GM23248 (cell line): ENCODE measurements at places on chromosomes 1 and 21.
A peak's percentile ranks its signal among the peaks of the same experiment; 100 is the strongest.

DNA sequence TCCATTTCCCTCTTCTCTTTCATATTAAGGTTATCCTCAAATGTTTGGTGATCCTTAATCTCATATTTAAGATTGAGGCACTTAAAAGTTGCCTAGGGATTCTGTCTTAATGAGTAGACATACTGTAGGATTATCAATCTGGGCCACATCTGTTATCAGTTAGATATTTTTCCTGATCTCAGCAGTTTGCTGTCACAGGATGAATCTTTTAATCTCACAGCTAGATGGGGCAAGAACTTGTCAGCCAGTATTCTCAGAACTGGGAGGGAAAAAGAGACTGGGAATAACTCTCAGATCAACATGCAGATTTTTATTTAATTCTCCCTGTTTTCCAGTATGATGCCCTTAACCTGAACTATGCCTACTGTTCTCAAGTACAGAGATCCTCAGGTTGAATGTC, 14.0 kb downstream of the ZNF644 start:
- peak; percentile 23 for DNase-seq

- DNase-seq = no peak
These were observed 6.0 kb downstream of the CDK18 start for GRCh38 chr1:205510308-205510950.

DNA sequence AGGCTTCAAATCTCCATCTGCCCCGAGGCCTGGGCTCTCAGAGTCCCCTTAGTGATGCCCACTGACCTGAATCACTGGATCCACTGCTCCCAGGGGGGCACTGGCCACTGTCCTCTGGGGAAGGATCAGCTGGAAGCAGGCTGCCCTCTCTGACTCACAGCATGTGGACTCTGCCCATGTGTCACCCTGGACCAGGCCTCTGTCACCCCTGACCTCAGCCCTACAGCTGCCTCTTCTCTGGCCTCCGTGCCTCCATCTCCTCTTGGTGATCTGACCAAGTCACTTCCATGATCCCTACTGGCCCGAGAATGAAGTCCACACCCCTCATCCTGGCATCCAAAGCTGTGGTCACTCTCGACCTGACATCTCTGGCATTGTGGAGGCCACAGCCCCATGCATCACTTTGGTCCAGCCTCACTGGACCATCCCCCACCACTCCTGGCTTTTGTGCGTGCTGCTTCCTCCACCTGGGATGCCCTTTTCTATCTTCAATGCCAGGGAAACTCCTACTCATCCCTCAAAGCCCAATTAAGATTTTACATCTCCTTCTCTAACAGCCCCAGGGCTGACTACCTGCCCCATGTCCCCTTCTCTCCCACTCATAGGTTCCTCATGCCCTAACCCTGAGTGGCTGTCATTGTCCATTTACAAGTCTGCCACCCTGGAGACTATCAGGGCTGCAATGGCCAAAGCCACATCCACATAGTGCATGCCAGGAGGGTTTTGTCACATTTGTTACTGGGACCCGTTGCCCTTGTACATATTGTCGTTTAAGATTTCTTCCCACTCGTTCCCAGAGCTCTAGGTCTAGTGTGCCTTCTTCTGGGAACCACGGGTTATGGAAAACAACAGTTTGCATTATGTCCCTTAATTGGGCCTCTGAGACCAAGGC, 685.0 kb downstream of the MATN1 start:
- DNase-seq = no peak

DNA sequence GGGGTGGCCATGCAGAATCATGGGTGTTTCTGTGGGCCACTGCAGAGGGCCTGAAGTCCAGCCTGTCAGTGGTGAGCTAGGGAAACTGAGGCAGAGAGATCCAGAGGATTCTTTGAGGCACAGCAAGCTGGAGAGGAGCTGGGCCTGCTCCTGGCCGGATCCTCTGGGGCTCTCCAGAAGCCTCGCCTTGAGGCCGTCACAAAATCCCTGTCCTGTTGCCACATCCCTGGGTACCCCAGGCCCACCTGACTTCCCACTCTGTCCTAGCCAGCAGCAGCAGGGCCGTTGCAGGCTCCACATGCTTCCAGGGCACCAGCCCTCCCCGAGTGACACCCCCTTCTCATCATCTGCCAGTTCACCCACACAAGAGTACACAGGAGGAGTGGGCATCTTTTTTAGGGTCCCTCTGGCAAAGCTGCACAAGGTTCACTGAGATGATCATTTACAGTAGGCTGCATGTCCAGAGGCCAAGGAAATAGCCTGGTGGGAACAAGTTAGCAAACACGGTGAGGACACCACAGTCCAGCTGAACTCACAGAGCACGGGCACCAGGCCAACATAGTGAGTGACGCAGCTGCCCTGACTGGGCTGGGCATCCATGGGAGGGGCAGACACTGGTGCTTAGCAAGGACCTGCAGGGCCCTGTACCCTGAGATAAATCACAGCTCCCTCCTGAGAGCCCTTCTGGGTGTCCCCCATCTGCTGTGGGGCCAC, 25.1 kb upstream of the TSPEAR start:
- no peak for DNase-seq

GRCh38 chr1:18021242-18021641, 86.4 kb upstream of the IGSF21 start:
- DNase-seq = peak; percentile 3

DNA sequence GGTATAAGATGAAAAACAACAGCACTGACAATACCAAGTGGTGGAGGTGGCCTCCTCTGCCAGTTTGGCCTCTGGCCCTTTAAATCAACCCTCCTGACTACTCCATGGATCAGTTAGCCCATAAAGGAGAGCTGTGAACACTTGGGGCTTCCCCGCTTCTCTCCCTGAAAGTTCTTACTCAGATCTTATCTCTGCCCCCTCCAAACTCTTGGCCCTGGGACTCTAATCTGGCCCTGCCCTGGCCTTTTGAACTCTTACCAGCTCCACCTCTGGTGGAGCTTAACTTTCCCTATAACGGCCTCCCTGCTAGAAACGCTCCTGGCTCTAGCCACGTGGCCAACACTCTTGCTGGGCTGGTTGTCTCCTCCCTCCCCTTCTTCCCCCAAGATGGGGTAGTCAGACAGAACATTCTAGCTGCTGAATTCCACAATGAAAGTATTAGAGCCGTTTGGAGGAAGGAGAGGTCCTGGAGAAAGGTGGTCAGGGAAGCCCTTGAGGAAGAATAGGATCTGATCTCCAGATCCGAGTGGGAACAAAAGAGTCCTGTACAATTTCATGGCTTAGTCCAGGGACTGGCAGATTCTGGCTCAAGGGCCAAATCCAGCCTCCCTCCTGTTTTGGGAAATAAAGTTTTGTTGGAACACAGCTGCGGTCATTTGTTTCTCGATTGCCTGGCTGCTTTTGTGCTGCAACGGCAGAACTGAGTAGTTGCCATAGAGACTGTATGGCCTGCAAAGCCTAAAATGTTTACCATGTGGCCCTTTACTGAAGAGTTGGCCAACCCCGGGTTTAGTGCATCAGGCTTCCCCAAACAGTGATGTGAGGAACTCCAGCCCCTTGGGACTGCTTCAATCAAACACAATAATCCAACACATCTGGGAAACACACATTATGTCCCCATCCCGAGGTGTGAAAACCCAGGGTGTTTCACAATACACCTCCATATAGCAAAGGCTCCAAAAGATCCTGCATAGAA, 9.5 kb upstream of the PIGR start:
- DNase-seq = peak; percentile 57

- DNase-seq = no peak
These were observed 7.4 kb downstream of the LRRC47 start for GRCh38 chr1:3788756-3789420.

GRCh38 chr1:147105909-147106308, 66.4 kb downstream of the PRKAB2 start:
- DNase-seq = no peak

DNA sequence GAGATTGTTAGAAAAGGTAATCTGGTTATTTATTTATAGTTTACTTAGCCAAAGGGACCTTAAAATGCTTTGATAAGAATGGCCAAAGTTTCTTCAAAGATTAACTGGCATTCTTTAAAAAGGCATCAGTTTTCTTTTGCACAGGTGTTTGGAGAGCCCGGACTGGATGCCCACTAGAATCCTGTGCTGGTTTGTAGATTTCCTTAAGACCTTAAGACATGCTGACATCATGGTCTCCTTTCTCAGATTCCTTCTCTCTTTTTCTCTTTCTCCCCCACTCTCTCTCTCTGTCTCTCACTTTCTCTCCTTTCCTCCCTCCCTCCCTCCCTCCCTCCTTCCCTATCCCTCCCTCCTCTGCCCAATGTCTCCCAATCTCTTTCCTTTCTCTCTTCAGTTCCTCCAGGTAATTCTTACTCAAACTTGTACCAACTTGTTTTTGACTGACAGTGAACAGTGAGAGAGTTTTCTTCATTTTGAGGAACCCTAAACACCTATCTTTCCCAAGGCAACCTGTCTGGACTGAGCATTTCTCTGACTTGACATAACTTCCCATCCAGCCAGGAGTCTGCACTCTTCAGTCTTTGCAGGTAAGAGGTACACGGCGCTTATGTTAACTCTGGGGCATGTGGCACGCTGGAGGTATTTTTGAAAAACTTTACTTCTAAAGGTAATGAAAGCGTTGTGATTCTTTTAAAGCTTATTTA, at the start of gene KCNJ15:
KCNJ15 (plus strand) TSS at position 393 of the 704 bp plus-strand sequence. CDS start 42,271 bp downstream, outside the sequence.
- DNase-seq = no peak

GRCh38 chr1:40808444-40808843, 24.9 kb downstream of the KCNQ4 start:
- DNase-seq = no peak

- DNase-seq = peak; percentile 50
These were observed 1.1 kb downstream of the SYNC start for GRCh38 chr1:32701421-32701911.

GRCh38 chr21:40809673-40810197, 37.2 kb downstream of the DSCAM start:
- DNase-seq = peak; percentile 0

DNA sequence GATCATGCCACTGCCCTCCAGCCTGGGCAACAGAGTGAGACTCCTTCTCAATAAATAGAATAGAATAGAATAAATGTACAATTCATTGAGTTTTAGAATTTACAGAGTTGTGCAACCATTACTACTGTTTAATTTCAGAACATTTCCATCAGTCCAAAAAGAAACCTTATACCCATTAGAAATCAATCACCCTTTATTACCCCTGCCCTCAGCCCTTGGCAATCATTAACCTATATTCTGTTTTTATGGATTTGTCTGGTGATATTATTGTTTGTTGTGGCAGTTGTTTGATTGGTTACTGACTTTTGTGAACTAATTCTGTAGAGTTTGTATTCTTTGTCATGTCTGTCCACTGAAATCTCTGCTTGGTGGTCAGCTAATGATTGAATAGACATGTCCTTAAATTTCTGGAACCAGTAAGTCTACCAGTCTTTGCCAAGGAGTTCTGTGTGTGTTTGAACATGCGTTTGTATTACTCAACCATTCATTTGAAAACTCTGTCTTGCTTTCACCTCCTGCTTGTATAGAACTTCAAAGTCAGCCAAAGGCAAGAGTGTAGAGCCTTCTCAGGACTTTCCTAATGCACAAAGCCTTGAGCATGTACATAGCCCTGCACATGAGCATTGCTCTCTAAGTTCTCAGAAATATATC, 208.8 kb downstream of the GPR52 start:
- no peak for DNase-seq

DNA sequence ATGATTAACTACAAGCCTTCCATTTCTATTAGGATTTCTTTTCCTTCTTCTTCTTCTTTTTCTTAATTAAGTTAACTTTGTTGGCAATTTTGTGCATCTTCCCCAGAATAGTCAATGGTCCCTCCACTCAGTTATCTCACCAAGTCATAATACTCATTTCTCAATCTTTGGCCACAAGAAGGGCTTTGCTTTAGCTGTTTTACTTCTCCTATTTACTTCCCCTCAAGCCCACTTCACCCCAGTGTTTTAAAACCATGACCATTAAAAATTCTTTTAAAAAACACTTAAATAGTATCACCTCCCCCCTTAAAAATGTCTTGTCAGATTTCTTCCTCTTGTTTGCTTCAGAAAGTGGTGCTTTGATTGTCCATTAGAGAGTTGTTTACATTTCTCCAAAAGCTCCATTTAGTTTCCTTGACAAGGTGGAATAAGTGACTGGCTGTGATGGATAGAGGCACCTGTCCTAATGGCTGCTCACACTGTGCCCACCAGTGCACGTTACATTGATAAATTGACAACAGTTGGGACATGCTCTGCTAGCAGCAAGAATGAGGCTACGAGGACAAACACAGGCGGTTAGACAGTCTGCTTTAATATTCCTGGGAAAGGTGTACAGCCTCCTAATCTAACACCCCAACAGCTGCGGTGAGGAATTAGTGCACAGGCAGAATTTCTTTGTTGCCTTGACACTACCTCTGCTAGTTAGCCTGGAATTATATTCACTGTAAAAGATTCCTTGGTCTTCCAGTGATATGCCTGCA, 354.7 kb downstream of the LMO4 start:
- DNase-seq = no peak

GRCh38 chr1:7463526-7463925, 307.6 kb upstream of the VAMP3 start:
- no peak for DNase-seq

DNA sequence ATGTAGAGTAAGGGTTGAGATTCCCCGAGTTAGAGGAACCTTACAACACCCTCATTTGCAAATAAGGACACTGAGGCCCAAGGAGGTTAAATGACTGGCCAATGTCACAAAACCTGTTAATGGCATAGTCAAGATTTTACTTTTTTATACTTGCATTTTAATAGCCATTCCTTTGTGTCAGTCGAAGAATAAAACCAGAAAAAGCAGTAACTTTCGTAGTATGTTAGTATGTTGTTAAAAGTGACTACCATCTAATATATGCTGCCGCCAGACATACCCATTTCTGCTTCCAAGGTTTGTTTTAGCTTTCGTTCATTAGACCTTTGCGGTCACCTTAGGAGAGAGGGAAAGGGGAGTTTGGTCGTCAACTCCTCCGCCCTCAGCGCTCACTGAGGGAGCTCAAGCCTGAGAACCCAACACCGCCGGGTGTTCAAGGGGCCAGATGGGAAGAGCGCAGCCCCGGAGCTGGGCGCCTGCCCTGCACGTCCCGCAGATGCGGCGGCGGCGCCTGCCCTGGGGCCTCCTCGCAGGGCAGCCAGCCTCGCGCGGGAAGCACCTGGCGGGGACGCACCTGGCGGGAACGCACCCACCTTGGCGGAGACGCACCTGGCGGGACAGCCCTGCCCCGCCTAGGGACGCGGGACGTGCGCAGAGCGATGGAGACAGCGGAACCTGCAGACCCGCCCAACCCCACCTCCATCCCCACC, 466 bp downstream of the VPS26C start:
- DNase-seq = peak; percentile 69

GRCh38 chr1:211938561-211938997, 96.8 kb downstream of the INTS7 start:
- DNase-seq = no peak

DNA sequence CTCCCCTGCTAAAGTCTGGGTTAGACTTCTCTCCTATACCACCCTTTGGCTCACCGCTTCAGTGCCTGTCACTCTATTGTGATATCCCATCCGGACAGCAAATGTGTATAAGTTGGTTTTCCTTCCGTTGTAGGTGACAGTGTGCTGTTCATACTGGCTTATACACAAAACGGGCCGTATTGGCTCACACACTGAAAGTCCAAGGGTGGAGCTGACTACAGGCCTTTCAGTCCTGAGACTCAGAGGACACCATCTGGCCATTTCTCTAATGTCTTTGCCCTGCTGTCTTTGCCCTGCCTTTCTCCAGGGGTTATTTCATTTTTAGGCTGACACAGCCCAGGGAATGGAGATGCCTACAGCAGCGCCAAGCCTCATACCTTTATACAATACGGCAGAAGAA, 90.7 kb downstream of the URB2 start:
- no peak for DNase-seq

GRCh38 chr1:247746391-247746935, 1.5 kb downstream of the OR14A2 start:
- DNase-seq = no peak

- peak; percentile 84 for DNase-seq
These were observed 47.6 kb downstream of the MATN1 start for GRCh38 chr1:30675761-30676160.

- no peak for DNase-seq
These were observed 30.6 kb upstream of the LYPD8 start for GRCh38 chr1:248786156-248786555.
